HS-27A (cell line): ENCODE measurements at places on chromosomes 3 and 15.

- no peak for DNase-seq
Observed at GRCh38 chr3:191175102-191175501, 23.9 kb upstream of the OSTN start.

DNA sequence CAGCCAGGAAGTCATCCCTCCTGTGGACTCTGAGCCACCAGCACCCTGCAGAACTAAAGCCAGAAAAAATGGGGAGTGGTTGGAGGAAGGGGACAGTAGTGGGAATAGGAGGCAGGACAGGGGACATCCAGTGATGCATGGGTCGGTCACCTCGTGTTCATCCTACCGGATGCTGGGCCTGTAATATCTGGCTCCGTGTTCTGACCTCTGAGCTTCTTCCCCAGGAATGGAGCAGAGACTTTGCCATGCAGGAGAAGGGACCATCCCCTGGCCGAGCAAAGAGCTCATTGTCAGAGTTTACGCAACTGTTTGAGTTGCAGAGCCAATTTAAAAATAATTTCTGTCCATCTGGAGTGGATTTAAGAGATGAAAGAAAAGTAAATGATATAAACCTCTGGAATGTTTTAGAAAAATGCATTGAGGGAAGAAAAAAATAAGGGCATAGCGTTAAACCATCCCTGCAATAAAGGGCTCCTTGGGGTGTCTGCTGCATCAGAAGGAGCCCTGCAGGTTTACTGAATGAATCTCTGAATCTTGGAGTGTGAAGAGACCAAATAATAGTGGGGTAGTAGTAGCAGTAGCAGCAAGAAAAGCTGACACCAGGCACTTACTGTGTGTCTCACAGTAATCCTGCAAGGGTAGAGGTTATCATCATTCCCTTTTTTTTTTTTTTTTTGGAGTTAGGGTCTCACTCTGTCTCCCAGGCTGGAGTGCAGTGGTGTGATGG lies 70.9 kb downstream of the AAGAB start:
- no peak for DNase-seq

- DNase-seq: no peak
Observed at GRCh38 chr15:92451225-92451825, 57.6 kb downstream of the ST8SIA2 start.

- peak; percentile 35 for DNase-seq
Observed at GRCh38 chr3:22377421-22377820, 626.4 kb upstream of the ZNF385D start.

GRCh38 chr15:42704492-42704926 lies 32.4 kb downstream of the CDAN1 start:
- peak; percentile 38 for DNase-seq
